ENCODE measurements at places on chromosomes 1 and 21.

- no peak for DNase-seq
These were observed 20.3 kb downstream of the C2CD2 start for GRCh38 chr21:41933313-41934079.

- DNase-seq, result no peak
These were observed 113.1 kb upstream of the COL6A1 start for GRCh38 chr21:45868488-45868887.

- no peak for DNase-seq
These were observed 26.4 kb downstream of the ABCA4 start for GRCh38 chr1:94094469-94095111.

GRCh38 chr1:200887772-200888348, 6.8 kb upstream of the INAVA start:
- no peak for DNase-seq

DNA sequence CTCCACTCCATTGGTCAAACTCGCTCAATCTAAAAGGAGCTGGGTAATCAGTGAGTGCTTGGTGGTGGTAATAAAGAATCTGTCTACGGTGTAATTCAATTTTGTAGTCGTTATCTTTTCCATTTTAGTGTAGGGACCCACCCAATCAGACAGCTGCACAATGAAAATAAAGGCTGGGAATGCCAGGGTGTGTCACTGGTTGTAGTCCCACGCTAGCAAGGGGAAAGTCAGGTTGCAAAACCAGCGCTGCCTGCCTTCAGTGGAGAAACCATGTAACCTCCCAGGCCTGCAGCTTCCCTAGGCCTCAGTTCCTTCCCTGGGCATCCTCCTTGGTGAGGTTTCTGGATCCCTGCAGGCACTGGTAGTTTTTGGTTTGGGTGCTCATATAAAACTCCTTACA, 49.4 kb upstream of the PPP2R5A start:
- no peak for DNase-seq

GRCh38 chr1:177340601-177341067, 169.9 kb downstream of the BRINP2 start:
- DNase-seq, result peak; percentile 55

DNA sequence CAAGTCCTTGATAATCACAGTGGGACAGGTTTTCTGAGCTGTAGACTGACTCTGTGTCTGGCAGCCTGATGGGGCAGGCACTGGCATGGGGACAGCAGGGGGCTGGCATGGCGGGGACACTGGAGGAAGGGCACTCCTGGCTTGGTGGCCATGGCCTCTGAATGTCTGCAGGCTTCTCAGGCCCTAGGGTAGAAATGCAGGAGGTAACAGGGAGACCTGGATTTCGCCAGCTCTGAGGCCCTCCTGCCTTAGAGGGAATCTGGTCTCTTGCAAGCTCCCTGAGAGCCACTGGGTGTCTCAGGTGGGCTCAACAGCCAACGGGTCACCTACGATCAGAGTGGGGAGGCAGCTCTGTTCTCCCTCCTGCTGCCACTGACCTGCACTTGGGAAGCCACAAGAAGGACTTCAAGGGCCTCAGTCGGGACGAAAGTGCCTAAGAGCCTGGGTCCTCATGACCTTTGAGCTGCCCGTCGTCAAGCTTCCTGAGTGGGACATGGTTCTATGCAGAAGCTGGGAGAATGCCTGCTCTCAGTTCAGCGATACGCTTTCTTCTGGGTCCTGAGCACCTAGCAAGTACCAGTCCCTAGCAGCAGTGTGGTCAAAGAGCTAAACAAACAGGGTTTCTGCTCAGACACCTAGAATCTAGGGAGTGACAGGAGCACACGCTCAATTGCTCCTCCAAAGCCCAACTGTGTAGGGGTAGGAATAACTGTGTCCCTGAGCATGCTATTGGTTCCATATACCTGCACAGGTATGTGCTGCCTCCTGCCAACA, 569.0 kb downstream of the PTPRU start:
- DNase-seq, result no peak

DNA sequence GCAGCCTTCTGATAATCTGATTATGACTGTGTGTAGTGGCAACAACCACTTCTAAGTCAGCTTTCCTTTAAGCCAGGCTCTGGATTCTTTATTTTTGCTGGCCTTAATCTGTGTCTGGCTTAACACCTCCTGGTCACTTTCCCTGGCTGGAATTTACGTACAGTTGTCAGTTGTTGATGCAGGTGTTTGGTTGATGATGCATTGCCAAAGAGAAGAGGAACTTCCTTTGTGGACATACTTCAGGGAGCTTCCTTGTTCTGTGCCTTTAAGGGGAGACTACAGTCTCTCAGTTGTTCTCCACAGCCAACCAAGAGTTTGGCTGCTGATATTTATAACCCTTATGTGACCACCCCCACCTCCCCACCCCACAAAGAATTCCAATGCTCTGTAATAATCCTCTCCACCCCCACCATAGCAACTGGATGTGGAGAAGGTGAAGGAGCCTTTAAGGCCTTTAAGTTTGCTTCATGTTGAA, 96.0 kb upstream of the BMP8A start:
- DNase-seq, result no peak

GRCh38 chr1:15123270-15123669, 30.3 kb upstream of the TMEM51 start:
- no peak for DNase-seq

DNA sequence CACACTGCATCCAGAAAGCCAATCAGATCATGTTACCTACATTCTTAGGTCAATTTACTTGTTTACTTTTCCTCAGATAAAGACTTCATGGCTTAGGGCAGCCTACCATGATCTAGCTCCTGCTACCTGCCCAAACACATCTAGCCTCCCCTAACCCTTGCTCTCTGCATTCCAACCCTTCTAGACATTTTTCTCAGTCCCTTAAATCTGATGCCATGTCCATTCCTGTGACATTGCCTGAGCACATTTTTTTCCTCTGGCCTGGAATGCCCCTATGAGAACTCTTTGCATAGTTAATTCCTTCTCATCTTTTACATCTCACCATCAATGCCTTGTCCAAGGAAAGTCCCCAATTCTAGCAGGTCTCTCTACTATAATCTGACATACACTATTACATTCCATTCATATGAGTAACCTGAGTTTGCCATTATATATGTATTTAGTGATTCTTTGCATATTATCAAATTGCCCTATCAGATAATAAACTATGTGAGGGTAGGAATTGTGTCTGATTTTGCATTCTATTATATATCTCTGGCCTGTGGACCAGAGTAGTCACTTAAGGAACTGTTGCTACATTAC, 166.9 kb downstream of the COL11A1 start:
- no peak for DNase-seq

DNA sequence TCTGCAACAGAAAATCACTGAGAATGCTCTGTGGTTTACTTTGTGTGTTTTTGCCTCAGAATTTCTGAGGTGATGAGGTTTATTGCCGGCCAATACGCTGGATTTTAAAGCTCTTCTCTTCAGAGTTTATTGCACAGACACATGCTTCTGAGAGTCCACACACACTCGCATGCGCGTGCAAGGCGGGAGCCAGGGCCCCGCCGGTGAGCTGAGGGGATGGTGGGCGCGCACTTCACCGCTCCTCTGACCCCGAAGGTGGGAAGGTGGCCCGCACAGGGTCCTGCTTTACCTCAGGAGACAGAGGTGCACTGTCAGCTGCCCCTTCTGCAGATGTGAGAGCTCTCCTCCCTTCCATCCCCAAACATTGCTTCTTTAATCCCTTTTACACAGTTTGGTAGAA, 158.4 kb upstream of the MAGI3 start:
- DNase-seq, result no peak

GRCh38 chr1:100757946-100758345, 38.4 kb downstream of the VCAM1 start:
- no peak for DNase-seq

GRCh38 chr1:177526201-177526600, 355.4 kb downstream of the BRINP2 start:
- no peak for DNase-seq

DNA sequence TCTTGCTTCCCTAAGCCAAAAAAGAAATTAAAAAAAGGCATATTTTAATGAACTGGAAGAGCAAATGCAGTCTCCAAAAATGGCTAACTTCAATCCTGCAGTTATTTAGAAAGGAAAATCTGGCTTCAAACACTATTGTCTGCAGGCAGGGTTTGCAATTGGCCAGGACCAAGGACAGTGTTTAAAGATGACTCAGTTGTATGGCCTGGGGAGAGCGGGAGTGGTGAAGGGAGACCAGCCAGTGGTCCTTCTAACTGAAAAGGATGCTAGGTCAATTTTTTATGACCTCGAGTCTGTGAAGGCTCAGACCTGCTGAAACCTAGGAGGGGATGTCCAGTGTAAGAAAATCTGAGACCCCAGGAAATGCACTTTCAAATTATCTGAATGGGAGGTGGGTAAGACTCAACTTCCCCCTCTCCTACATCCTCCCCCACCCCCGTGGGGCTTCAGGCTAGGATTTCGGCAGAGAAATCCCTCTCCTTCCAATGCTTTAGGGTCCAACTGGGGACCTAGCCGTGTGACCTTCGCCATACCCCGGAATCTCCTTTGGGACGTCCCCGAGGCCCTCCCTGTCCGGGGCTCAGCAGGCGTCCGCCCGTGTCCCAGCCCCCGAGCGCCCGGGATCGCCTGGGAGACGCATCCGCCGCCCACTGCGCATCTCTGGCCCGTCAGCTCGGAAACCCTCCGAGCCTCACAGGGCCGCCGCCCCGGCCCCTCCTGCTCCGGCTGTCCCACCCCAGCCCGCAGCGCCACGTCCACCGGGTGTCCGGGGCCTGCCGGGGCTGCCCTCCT, 602 bp upstream of the RIMKLA start:
- no peak for DNase-seq

- DNase-seq, result no peak
These were observed 840.4 kb downstream of the USP25 start for GRCh38 chr21:16570171-16570570.

- DNase-seq, result no peak
These were observed 55.4 kb downstream of the UBIAD1 start for GRCh38 chr1:11328444-11328843.

- DNase-seq, result no peak
These were observed 5.8 kb downstream of the ADORA3 start for GRCh38 chr1:111497592-111497991.

DNA sequence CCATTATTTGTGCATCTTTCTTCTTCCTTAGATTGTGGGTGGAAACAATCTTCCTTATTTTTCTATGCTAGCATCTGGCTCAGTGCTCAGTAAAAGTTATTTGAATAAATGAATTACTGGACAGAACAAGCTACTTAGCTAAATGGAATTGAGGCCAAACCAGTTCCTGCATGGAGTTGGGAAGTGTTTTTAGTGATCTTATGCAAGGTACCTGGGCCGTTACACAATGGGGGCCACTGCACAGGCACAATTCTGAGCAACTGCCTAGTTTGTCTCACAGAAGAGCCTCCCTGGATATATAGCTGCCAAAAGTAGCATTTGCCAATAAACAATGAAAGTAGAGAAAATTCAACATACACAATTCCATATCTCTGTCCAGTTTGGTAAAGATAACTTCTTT, 27.0 kb upstream of the SERBP1 start:
- no peak for DNase-seq

DNA sequence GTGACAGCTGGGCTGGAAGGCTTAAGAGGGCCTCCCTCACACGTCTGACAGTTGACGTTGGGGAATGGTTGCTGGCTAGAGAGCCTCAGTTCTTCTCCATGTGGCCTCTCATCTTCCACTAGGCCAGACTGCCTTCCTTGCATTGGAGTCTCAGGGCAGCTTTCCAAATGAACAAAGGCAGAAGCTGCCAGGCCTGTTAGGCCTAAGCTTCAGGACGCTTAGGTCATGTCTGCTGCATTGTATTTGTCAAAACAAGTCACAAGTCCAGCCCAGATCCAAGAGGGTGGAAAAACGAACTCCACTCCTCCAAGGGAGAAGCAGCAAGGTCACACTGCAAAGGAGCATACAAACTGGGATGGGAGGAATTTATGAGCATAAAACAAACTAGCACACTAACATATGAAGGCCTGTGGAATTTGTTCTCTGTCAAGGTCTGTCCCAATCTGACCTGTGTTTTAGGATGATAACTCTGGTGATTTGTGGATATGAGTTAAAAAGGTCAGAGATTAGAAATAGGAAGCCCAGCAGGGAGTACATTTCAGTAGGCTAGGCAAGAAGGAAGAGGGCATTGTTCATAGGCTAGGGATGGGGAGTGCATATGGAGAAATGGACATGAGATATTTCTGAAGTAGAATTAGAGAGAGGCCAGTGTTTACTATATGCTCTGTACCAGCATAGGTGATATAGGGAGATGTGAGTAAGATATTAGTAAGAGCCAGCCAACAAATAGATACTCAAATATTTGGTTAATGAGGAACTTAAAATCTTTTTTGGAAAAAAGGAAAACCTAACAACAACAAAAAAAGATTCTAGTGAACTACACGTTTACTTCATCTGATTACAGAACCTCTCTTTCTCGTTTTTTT, 29.1 kb upstream of the CNN3 start:
- DNase-seq, result no peak

DNA sequence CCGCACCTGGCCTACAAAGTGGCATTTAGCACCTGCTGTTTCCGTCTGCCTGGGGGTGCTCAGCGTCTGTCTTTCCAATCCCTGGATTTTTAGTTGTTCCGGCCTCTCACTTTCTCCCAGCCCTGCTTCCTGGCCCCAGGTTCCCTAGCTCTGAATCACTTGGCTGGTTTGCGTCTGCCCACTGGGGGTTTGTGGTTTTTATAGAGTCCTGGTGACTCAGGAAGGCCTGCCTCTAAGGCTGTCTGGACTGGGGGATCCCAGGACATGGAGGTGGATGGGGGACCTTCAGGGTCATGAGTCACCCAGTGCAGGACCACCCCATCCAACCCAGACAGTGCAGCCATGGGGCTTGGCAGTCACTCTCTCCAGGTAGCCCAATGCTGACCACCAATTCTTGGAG, 53.5 kb downstream of the MRPL37 start:
- no peak for DNase-seq

DNA sequence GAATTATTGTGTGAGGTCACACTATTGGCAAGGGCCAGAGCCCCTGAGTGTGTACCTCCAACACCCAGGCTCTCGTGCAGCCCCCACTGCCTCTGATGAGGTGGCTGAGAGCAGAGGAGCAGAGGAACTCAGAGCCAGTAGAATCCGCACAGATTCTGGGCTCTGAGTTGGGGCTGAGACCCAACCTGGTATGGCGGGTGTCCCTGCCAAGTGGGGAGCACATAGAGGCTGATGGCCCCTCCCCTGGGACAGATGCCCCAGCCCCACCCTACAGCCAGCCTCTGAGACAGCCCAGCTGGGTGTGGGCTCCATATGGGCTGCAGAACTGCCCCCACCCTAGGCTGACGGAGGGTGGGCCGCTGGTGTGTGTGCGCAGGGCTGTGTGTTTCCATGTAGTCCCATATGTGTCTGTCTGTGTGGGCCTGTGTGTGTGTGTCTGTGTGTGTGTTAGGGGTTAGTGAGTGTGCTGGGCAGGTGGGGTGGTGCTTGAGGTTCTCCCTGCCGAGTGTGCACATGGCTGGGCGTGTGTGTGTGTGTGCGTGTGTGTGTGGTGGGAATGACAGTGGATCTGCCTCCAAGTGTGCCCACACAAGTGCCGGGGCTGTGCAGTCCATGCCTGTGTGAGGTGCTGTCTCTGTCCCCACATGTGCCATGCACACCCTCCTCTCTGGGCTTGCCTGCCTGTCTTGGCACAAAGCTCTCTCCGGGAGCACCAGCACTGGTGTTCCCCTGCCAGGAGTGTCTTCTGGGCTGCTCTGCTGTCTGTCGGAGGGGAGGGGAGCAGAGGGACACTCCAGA, 24.4 kb downstream of the FOXO6 start:
- DNase-seq, result no peak

GRCh38 chr1:220229771-220230170, 42.5 kb downstream of the RAB3GAP2 start:
- no peak for DNase-seq
